ENCODE measurements at places on chromosomes 3 and 15. TPM values are rescaled to one million over a fixed set of nuclear protein-coding genes. Genes with fewer than 3 reads are reported as not detected.

- DNase-seq, result no peak
Observed at GRCh38 chr3:143207338-143207961, 87.9 kb downstream of the CHST2 start.

GRCh38 chr15:62324382-62324781, 159.3 kb upstream of the C2CD4B start:
- no peak for DNase-seq

DNA sequence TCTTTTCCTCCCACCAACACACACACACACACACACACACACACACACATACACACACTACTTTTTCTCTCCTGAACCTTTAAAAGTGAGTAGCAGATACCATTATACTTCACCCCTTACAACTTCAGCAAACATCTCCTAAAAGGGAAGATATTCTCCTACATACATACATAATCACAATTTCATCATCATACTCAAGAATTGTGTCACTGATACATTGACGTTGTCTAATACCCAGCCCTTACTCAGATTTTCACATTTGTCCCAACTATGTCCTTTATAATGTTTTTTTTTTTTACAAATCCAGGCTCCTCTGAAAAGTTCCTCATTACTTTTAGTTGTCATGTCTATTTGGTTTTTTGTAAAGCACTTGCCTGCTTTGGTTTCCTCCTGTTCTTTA, 18.5 kb downstream of the ABHD6 start:
- DNase-seq, result no peak

GRCh38 chr3:10753964-10754363, 62.1 kb upstream of the SLC6A11 start:
- DNase-seq, result peak; percentile 64

DNA sequence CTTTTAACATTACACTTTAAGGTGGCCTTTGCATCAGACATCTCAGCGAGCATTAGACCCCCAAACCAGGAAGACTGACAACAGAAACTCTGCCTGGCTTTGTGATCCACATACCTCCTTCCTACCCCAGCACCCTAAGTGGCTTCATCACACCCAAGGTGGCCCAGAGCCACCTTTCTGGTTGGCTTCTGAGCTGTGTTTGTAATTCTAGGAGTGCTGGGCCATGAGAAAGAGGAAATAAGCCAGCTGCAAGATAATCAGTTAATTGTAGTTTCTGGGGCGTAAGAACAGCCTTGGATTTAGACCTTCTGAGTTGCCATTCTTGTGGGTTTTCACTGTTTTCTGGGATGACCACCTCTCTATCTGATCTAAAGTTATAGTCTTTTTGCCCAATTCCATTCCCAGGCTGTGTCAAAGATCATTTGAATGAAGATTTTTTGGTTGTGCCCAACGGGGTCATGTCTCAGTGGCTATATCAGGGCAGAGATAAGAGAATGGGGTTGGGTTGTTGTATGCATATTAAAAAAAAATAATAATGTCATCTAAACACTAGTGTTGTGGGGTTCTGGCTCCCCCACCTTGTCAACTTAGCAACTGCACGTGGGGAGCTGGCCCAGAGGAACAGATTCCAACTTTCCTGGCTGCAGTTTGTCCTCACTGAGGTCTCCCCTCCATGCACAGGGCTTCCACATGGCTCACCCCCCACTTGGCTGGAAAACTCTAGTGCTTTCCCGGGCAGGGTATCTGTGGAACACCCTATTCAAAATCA, 234.8 kb upstream of the WNT5A start:
- DNase-seq, result no peak

The CD86 gene
- 0.14 TPM for total RNA-seq

Data from activated naive CD4-positive, alpha-beta T cell treated with anti-CD3 and anti-CD28 coated beads, Interleukin-2, amount 50 U/mL, for 72 hours (primary cell).